ENCODE measurements at places on chromosomes 5 and 9. TPM values are rescaled to one million over a fixed set of nuclear protein-coding genes. Genes with fewer than 3 reads are reported as not detected.

- H3K27ac ChIP-seq, result peak overlapping the region; percentile 70
- peak; percentile 82 for DNase-seq
- no peaks in the 10 kb centered on the region for H3K27me3 ChIP-seq
- peaks cover 42% of the 10 kb centered on the region for H3K4me1 ChIP-seq
- H3K36me3 ChIP-seq, result no peaks in the 10 kb centered on the region
Observed at GRCh38 chr9:89021154-89021803, 30.0 kb downstream of the S1PR3 start.

DNA sequence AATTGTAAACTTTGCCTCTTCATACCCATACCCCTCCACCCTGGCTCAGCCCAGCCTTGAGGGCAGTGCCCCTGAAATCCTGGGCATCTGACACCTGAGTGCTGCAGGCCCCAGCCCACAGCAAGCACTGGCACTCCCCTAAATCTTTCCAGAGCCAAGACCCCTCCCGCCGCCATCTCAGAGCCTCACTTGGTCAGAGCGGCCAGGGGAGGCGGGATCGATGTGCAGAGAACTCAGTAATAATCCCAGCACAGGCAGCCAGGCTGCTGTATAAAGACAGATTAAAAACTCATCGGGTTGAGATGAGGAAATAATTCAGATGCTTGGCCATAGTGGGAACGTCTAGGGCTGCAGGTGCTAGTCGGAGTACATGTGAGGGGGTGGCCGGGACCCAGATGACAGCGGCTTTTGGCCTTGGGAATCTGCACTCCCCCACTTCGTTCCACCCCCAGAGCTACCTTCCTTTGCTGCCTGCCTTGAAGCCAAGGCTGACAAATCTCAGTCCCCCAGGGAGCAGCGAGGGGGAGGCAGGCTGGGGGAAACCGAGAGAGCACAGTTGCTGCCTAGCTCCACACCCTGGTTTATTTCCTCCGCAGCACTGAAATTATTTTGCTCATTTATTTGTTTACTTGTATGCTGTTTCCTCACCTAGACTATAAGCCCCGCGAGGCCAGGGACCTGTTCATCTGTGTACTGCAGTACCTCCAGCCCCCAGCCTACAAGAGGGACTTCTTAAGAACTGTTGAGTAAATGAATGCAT, 19.5 kb upstream of the ARAP3 start:
- H3K27me3 ChIP-seq, result no peaks in the 10 kb centered on the region
- peaks cover 59% of the 10 kb centered on the region for H3K4me1 ChIP-seq
- H3K36me3 ChIP-seq, result no peaks in the 10 kb centered on the region
- no peak overlapping the region for H3K27ac ChIP-seq
- no peak for DNase-seq

The SCGB3A2 gene
- not detected for total RNA-seq

GRCh38 chr9:75893106-75893505, 2.6 kb downstream of the PCSK5 start:
- peak; percentile 73 for DNase-seq
- no peaks in the 10 kb centered on the region for H3K27me3 ChIP-seq
- H3K4me3 ChIP-seq, result peak overlapping the region; percentile 76
- no peaks in the 10 kb centered on the region for H3K36me3 ChIP-seq
- H3K27ac ChIP-seq, result peak overlapping the region; percentile 92
- peaks cover 32% of the 10 kb centered on the region for H3K4me1 ChIP-seq

The SPINK6 gene
- not detected for total RNA-seq

GRCh38 chr5:132238901-132239500, 11.3 kb upstream of the P4HA2 start:
- no peaks in the 10 kb centered on the region for H3K36me3 ChIP-seq

DNA sequence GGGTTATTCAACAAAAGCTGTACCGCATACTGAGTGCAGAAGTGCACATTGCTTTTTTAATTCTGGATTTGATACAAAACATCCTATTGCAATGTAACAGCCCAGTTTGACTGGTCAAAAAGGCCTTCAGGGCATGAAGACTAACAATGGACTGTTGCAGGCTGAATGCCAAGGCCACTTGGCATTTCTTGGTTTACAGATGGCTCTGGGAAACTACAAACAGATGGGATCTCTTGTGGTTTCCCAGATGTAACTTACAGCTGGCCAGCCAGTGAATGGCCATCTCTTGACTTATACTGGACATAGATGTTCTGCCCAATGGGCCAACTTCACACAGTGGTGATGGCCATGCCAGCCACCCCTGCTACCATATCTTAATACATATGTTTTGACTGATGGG, 36.8 kb downstream of the UGT3A2 start:
- no peaks in the 10 kb centered on the region for H3K4me1 ChIP-seq
- H3K4me3 ChIP-seq, result no peak overlapping the region
- H3K27ac ChIP-seq, result no peak overlapping the region
- peaks cover 26% of the 10 kb centered on the region for H3K27me3 ChIP-seq
- no peak for DNase-seq
- no peaks in the 10 kb centered on the region for H3K36me3 ChIP-seq

- no peak overlapping the region for H3K27ac ChIP-seq
- H3K36me3 ChIP-seq, result 0 out of 2 replicates have a peak, but pooled peaks cover 3% of the 10 kb centered on the region
- no peak overlapping the region for H3K4me3 ChIP-seq
- no peaks in the 10 kb centered on the region for H3K27me3 ChIP-seq
- DNase-seq, result no peak
Observed at GRCh38 chr5:60830581-60831127, 13.4 kb downstream of the ELOVL7 start.

GRCh38 chr5:28780083-28780692, 1741.8 kb upstream of the CDH9 start:
- no peaks in the 10 kb centered on the region for H3K36me3 ChIP-seq
- H3K27me3 ChIP-seq, result no peaks in the 10 kb centered on the region
- no peak for DNase-seq
- H3K4me1 ChIP-seq, result no peaks in the 10 kb centered on the region
- no peak overlapping the region for H3K4me3 ChIP-seq
- no peak overlapping the region for H3K27ac ChIP-seq

All from PC-9 (cell line).